ENCODE measurements at places on chromosomes 1 and 21. TPM values are rescaled to one million over a fixed set of nuclear protein-coding genes. Genes with fewer than 3 reads are reported as not detected.

CTNNBIP1 gene
- total RNA-seq, result 13.4 TPM

KRTAP13-2 gene
- not detected for total RNA-seq

PHLDA3 gene
- 65.1 TPM for total RNA-seq

GRCh38 chr1:15381805-15382204, 27.9 kb upstream of the EFHD2 start:
- DNase-seq, result no peak

DNA sequence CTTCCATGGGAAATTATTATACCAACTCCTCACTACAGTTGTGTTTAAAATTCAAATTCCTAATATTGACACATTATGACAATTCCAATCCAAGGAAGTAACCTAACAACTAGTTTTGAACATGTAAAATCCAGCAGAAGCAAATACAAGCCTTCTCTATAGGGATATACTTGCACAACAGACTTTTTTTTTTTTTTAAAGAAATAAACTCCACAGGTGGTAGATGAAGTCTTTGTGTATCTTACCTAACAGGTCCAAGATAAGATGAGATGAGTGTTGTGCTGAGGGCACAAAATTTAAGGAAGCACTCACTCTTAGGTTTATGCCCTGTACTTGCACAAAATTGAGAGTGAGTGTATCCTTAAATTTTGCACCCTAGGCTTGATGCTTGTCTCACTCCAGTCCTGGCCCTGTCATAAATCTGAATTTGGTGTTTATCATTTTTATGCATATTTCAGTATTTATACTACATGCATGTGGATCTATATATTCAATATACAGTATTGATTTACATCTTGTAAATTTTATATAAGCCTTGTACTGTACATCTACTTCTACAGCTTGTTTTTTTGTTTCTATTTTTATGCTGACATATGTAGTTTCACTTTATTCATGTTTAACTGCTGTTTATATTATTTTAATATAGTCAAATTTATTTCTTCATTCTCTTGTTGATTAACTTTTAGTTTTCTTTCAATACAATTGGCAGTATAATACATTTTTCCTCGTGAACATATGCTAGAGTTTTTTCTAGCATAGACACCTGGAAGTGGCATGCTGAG, 60.6 kb upstream of the RGL1 start:
- no peak for DNase-seq

- no peak for DNase-seq
Measured at GRCh38 chr1:1135339-1136136, 19.6 kb upstream of the C1orf159 start.

DNA sequence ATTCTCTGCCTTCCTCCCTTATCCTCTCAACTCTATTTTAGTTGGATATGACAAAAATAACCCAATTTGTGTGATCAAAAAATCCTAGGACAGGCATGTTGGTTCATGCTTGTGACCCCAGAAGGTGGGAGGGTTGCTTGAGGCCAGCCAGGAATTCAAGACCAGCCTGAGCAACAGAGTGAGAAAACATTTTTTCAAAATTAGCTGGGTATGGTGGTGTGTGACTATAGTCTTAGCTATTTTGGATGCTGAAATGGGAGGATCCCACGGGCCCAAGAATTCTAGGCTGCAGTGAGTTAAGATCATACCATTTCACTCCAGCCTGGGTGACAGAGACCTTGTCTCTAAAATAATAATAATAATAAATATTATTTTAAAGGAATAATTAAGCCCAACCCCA, 1383.1 kb upstream of the ADGRL2 start:
- peak; percentile 10 for DNase-seq

DNA sequence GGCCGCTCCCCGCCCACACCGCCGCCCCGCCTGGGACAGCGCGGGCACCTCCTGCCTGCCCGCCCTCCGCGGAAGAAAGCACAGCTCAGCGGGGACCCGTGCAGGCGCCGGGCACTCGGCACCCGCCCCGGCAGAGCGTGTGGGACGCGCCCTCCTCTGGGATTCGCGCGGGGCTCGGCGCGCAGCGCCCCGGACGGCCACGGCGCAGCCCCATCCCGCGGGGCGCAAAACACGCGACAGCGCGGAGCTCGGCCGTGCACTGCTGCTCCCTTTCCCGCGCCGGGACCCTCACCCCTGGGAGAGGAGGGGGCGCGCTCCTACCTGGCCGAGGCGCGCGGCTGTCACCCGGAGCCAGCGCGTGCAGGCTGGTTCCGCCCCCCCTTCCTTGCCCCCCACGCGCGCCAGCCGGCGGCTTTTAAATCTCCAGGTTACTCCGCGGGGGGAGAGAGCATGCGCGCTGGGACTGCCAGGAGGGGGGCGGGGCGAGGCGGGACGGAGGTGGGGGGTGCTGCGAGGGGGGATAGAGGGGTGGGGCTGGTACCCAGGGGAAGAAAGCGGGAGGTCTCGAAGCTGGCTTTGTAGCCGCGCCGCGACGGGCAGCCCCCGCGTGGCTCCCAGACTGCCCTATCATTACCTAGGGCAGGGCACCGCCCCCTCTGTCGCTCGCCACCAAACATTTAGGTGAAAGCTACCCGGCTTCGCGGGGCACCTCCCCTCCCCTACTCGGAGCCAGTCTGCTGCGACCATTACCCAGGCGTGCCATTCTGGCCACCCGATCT, at the start of gene SLC45A3:
Gene SLC45A3 (minus strand): TSS at position 437 of the 779 bp plus-strand sequence. CDS start 15,853 bp downstream, outside the sequence.
- DNase-seq, result no peak

- DNase-seq, result no peak
Measured at GRCh38 chr1:106555571-106555970, 500.9 kb upstream of the PRMT6 start.

Data from fibroblast of villous mesenchyme (primary cell).